ENCODE measurements at places on chromosomes 2 and 18.
A peak's percentile ranks its signal among the peaks of the same experiment; 100 is the strongest.

DNA sequence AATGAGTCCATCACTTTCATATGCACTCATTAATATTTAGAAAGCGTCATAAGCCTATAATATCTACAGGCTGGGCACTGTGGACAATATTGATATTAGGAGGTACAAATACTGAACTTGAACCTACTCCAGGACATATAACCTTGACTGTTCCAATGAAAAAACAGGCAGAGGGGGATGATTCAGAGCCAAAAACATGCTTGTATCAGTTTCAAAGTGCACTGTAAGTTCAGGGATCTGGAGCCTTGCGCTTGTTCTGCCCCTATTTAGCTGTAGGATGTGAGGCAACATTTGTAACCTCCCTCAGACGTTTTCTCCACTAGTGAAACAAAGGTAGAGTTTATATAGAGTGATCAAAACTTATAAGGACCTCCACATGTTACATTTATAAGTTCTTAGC is 246.1 kb upstream of the GYPC start:
- DNase-seq, result no peak

DNA sequence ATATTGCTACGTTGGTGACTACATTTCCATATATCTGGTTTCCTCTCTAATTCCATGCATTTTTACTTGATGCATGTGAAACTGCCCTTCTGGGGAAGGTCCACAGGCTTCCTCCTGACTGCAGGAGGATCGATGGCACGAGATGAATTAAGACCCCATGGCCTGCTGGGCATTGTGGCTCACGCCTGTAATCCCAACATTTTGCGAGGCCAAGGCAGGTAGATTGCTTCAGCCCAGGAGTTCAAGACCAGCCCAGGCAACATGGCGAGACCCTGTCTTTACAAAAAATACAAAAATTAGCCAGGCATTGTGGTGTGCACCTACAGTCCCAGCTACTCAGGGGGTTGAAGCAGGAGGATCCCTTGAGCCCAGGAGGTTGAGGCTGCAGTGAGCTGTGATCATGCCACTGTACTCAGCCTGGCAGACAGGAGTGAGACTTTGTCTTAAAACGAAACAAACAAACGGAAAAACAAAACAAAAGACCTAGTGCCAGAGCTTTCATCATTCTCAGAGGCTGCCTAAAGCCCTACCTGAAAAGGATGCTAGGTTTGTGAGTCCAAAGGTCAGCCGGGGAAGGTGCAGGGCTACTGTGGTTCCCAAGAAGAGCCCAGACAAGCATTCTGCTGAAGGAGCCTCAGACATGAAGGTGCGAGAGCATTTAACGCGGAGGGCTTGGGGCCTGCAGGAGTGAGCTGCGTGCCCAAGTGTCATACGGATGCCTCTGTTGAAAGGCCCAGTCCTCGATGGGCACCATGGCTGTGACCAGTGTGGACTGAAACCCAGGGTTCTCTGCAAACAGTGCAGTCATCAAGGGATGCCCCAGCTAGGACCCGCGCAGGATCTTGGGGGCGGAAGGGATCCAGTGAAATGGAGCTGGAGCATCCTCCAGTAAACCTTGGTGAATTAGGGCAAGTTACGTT is 21.6 kb downstream of the GPR55 start:
- DNase-seq, result no peak

GRCh38 chr18:11995445-11996189 is 14.3 kb downstream of the IMPA2 start:
- peak; percentile 58 for DNase-seq

DNA sequence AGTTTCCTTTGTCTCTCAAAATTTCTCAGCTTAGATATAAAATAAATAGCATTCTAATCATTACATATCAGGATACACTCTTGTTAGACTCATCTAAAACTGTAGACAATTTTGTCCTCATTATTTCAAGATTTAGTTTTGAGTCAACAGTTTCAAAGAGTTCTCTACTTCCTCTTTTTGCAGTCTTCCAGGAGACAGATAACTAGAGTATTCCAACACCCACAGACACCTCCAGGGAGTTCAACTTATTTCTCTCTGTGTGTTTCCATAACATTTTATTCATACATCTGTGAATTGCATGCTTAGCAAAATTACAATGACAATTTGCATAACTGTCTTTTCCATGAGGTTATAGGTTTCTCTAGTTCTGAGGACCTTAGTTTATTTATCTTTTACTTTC is 166.6 kb upstream of the HNMT start:
- no peak for DNase-seq

- DNase-seq, result no peak
Observed at GRCh38 chr2:206555721-206556120, 86.6 kb upstream of the FAM237A start.

GRCh38 chr2:42913280-42913878 is 121.0 kb upstream of the HAAO start:
- DNase-seq, result no peak

DNA sequence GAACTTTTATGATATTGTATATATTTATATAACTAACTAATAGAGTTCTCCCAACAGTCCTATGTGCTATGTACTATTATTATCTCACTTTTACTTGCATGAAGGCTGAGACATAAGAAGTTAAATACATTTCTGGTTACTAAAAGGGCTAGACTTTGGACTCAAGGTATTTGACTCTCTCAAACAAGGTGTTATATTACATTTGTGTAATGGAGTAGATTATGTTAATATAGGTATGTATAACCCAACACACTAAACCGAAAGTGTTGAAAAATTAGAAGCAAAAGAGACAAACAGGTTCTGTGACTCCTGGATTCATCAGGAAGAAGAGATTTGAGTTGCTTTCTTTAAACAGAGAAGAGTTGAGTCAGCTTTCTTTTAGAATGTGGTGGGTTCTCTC is 733.6 kb upstream of the ZEB2 start:
- DNase-seq, result no peak

- DNase-seq, result no peak
Observed at GRCh38 chr2:10190737-10191532, 68.4 kb downstream of the RRM2 start.
